Mesangial cell (primary cell): ENCODE measurements at places on chromosomes 11 and 22. TPM values are rescaled to one million over a fixed set of nuclear protein-coding genes. Genes with fewer than 3 reads are reported as not detected.

Gene EFEMP2
- 77.6 and 161 TPM in 2 replicates for total RNA-seq

Gene ZNRF3
- 10.3 and 21.9 TPM in 2 replicates for total RNA-seq

Gene TRIM29
- 0.16 and 0.51 TPM in 2 replicates for total RNA-seq

Gene ZP1
- total RNA-seq: 0.16 and 2.8 TPM in 2 replicates

Gene MS4A12
- not detected in 2 replicates for total RNA-seq

Gene SCN3B
- under 0.01 and 0.25 TPM in 2 replicates for total RNA-seq

Gene RASGRP2
- total RNA-seq: 1.3 TPM in 1 of 2 replicates, not detected in the other

Gene MYEOV
- total RNA-seq: 1.0 and 1.5 TPM in 2 replicates

Gene SLC22A8
- total RNA-seq: not detected in 2 replicates

Gene F2
- 0.13 TPM in 1 of 2 replicates, not detected in the other for total RNA-seq

Gene SLC25A17
- total RNA-seq: 12.8 and 23.3 TPM in 2 replicates

Gene TNNI2
- not detected in 2 replicates for total RNA-seq

Gene OR8G1
- total RNA-seq: not detected in 2 replicates

Gene ZNF214
- total RNA-seq: 0.65 and 1.5 TPM in 2 replicates

Gene KCNJ1
- 0.13 TPM in 1 of 2 replicates, not detected in the other for total RNA-seq

Gene TPBGL
- total RNA-seq: 0.33 and 0.63 TPM in 2 replicates

Gene NDUFV1
- 205 and 246 TPM in 2 replicates for total RNA-seq

Gene CASP4
- 21.3 and 21.5 TPM in 2 replicates for total RNA-seq

Gene OOSP2
- not detected in 2 replicates for total RNA-seq

Gene OTOG
- not detected in 2 replicates for total RNA-seq

Gene OR51I1
- not detected in 2 replicates for total RNA-seq

Gene SLCO2B1
- 2.3 and 25.1 TPM in 2 replicates for total RNA-seq

Gene OR8G5
- total RNA-seq: not detected in 2 replicates
